ENCODE measurements at places on chromosomes 5 and 9.

DNA sequence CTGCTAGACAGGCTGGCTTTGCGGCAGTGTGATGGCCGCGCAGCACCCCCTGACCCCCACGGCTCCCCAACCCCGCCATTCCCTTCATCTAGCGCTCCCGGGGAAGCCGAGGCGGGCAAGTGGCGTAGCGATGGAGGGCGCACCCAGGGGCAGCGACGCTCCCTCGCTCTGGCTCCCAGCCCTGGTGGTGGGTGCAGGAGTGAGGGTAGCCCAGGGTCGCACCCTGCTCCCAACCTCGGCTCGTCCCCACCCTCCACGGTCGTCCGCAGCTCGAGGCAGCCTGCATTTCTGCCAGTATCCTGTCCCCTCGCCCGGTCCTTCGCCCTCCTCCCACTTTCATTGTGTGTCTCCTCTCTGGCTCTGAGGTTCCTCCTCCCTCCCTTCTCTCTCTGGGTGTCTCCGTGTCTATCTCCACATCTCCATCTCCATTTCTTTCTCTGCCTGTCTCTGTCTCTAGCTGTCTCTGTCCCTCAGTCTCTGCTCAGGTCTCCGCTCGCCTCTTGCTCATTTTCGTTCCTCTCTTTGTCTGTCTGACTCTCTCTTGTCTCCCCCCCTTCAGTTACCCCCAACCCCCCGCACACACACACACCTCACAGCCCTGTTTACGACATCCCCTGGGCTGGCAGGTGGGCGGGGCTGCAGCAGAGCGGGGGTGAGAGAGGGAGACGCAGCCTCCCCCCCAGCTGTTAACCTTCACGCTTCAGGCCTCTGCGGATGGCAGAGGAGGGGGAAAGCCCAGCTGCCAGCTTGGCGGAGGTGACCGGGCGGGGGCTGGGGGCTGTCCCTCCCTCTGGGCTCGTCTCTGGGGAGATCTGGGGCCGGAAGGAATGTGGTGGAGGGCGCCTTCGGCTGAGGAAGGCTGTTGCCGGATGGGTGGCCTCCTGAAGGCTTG lies 48.7 kb upstream of the PSD2 start:
- peak; percentile 63 for DNase-seq

DNA sequence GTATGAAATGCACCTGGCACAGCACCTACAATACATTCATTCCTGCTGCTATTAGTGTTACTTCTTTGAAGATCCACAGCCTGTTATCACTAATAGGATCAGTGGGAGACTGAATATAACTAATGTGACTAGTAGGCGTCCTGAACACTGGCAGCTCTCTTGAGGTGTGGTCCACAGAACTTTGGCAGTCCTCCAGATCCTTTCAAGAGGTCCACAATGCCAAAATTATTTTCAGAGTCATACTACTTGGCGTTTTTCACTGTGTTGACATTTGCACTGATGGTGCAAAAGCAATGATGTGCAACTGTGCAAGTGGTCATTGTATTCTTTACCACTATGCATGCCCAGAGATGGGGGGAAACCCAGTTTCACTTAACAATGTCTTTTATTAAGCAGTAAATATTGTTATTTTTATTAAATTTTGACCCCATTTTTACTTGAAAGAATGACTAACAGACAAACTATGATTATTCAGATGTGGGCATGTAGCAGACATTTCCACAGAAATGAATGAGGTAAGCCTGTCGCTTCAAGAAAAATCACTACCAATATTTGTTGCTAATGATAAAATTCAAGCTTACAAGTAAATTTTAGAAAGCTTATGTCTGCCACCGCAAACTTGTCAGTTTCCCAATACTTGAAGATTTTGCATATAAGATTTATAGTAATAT lies 48.9 kb downstream of the ADRB2 start:
- no peak for DNase-seq

DNA sequence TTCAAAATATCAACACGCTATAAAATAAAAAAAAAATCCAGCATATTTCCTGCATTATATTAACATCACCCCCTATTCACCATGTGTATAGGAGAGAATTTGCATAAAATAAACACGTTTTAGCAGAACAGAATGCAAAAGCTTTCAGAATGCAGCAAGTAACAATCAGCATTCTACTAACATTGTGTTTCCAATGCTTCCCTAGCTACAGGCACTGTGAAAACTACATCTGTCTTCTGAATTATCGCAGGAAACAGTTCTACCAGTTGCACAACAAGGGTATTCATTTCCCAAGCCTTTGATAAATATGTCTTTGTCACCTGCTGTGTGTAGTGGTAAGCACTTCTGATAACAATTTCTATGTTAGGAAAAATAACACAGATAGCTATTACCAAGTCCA lies 1015.8 kb downstream of the CDH18 start:
- no peak for DNase-seq

DNA sequence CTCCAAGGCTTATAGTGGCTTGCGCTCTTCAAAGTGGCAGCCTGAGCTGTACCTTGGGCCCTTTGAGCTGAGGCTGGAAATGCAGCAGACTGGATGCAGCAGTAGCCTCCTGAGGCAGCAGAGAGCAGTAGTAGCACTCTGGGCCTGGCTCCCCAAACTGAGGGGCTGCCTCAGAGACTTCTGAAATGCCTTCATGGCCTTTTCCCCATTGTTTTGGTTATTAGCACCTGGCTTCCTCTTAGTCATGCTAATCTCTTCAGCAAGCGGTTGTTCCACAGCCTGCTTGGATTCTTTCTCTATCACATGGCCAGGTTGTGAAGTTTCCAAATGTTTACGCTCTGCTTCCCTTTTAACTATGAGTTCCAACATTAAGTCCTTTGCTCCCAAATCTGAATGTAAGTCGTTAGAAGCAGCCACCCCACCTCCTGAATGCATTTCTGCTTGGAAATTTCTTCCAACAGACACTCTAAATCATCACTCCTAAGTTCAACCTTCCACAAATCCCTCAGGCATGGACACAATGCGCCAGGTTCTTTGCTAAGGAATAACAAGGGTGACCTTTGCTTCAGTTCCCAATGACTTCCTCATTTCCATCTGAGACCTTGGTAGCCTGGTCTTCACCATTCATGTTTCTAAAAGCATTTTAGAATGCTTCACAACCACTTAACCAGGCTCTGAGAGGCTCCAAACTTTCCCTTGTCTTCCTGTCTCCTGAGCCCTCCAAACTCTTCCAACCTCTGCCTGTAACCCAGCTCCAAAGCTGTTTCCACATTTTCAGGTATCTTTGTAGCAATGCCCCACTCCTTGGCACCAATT lies 145.8 kb downstream of the ZDHHC21 start:
- no peak for DNase-seq

- no peak for DNase-seq
Observed at GRCh38 chr5:57382655-57383054, 100.0 kb downstream of the ACTBL2 start.

- no peak for DNase-seq
Observed at GRCh38 chr9:36134761-36135505, 1.6 kb upstream of the GLIPR2 start.

GRCh38 chr5:141475625-141476131 lies at the start of gene PCDHGC3:
Gene PCDHGC3, plus strand, starts transcription at chr5:141475966. Its CDS starts 151 bp downstream, at chr5:141476117.
- no peak for DNase-seq

DNA sequence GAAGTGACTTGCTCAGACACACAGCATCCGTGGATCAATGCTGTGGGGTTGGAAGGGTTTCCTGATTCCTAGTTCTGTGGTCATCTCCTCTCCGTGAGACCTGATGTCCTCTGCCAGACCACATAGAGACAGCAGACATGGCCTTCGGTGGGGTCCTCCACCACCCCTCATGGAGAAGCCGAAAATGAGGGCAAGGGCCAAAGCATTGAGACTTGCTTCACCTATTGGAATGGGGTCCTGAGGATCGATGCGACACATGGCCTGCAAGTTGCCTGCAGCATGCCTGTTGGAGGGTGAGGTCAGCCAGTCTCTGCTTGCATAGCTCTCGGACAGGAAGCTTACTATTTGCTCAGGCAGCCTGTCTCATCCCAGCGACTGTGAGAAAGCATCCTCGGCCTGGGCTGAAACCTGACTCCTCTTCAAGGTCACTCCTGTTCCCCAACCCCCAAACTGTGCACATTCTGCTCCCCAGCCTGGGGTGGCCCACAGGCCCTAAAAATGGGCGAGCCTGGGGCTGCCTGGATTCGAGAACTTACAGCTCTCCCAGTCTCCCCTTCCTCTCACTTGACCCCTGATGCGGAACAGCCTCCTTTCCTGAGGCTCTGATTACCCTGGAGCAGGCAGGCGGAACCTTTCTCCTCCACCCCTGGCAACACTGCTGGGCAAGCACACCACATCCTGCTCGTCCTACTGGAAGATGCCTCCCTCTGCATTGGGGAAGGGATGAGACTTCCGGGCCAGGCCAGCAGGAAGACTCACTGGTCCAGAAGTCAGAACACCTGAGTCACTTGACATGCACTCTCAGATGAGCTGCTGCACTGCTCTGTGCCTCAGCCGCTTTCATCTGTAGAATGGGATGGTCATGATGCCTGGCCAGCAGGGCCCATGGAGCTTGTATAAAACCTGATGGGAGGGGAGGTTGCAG lies 186.9 kb downstream of the RGS3 start:
- no peak for DNase-seq

GRCh38 chr9:127503947-127504886 lies 52.9 kb downstream of the LRSAM1 start:
- peak; percentile 60 for DNase-seq

DNA sequence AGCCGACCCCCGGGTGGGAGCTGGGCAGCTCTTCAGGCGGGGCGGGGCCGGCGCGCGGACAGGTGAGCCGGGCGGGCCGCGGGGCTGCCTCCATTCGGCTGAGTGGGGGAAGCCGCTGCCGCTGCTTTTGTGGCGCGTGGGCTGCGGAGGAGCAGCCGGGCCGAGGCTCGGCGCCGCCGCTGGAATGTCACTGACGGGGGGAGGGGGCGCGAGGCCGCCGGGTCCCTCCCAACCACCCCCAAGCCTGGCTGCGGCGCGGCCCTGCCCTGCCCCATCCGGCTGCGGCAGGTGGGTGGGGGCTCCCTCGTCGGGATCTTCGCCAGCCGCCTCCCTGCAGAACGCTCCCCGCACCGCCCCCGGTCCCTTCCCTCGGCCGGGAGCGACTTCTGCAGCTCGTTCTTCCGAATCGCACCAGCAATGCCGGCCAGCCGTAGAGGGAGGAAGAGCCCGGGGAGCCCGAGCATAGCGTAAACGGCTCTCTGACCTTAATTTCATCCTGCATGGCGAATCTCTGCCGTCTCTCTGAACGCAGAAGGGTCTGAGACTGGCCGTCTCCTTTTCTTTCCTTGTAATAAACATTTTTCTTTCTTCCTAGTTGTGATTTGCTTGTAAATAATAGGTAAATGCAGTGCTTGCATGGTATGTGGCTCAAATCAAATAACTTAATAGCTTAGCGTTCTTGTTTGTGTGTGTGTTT lies 505 bp downstream of the SPTAN1 start:
- no peak for DNase-seq

DNA sequence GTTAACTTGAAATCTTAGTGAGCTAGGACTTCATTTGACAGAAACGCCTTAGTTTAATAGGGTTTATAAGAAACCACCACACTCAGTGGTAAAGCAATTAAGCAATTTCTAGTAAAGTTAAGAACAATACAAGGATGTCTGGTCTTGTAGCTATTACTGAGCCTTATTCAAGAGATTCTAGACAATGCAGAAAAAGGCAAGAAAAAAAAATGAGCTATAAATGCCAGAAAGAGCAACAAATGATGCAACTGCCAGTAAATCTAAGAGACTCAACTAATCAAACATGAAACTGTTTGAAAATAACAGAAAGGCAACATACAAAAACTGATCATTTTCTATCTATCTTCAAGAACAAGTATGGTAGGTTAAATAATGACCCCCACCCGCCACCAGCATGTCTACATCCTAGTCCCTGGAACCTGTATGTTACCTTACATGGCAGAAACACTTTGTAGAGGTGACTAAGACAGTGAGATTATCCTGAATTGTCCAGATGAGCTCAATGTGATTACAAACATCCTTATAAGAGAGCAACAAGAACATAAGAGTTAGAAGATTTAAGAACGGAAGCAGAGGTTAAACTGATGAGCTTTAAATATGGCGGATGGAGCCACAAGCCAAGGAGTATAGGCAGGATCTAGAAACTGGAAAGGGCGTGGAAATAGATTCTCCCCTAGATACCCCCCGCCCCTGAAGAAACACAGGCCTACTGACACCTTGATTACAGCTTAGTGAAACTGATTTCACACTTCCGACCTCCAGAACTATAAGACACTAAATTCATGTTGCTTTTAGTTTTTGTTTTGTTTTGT lies 93.0 kb downstream of the SUSD1 start:
- no peak for DNase-seq

All from effector CD8-positive, alpha-beta T cell (primary cell).